Sigmoid colon (tissue), 7 donors: ENCODE measurements at places on chromosomes 6 and 20. TPM values are rescaled to one million over a fixed set of nuclear protein-coding genes. Genes with fewer than 3 reads are reported as not detected.

The CTAGE9 gene
- not detected for total RNA-seq

The ZNF335 gene
- 12.5 TPM for total RNA-seq

The GSTA2 gene
- total RNA-seq: not detected

The HEY2 gene
- 2.5 TPM for total RNA-seq

DNA sequence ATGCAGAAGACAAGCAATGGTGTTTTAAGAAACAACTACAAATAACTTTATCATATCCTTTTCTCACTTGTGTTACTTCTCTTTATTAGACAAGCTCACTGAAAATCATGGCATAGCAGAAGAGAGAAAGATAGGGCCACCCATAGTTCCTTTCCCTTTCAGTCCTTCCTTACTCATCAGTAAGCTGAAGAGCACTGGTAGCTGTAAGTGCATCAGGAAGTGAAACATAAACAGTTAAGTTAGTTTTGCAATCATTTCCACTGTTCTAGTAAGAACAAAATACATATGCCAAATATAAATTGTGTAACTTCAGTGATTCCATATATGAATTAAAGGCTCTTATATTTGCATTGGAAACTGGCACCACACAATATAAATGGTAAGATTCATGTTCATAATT is 220.1 kb downstream of the HACE1 start:
- no peak for DNase-seq

DNA sequence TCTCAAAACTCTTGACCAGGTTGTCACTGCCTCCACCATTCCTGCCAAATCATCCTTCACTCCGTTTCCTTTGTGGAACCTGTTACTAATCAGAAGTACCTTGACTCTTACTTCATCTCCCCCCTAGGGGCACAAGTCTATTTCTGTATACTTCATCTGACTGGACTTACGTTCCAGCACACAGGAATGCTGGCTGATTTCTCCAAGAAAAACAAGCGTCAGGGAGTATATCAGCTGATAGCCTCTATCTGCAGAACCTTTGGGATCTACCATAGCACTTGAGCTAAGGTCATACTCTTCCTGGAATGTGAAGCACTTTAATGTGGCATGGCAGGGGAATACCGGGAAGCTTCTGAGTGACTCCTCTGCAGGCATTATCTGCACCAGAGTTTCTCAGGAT is 178.1 kb upstream of the MOCS1 start:
- DNase-seq: no peak

DNA sequence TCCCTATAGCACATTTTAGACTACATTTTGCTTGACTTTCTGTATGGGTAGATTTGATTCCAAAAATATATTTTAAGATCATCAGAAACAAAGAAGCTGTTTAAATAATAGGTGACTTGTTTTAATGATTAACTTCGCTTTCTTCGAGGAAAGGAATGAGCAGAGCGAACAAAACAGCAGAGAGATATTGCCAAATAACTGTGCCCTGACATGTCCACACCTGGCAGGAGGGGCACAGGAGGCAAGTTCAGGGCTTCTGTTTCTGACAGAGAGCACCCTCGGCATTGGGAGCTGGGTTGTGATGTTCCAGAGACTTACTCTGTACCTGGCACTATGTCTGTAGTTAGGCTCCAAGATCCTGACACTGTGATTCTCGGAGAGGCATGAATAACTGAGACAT is 155.7 kb upstream of the SASH1 start:
- DNase-seq: no peak

The EYS gene
- total RNA-seq: not detected

The CNKSR3 gene
- 15.8 TPM for total RNA-seq

- DNase-seq: no peak
These were observed 30.8 kb upstream of the FILIP1 start for GRCh38 chr6:75524322-75524972.

- DNase-seq: no peak
These were observed 32.9 kb upstream of the RPL7L1 start for GRCh38 chr6:42846505-42846904.

DNA sequence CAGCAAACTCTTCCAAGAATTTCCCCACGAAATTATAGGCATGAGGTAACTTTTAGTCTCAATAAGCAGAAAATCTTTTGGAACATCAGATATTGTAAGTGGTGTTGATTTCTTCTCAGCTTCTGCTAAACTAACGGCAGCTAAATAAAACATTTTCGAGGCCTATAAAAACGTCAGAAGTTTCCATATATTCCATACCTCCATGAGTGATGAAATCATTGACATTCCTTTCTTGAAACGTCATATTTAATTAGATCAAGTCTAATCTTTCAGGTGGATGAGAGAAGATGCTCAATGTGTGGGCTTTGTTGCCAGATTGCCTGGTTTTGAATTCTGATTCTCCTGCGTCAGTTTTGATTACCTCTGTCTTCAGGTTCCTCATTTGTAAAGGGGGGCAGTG is 81.3 kb downstream of the CDC5L start:
- DNase-seq: no peak

GRCh38 chr20:46007671-46008070 is 1.0 kb upstream of the MMP9 start:
- DNase-seq: no peak

The SYCP2L gene
- total RNA-seq: 0.66 TPM

The EGFL8 gene
- total RNA-seq: 24.4 TPM

DNA sequence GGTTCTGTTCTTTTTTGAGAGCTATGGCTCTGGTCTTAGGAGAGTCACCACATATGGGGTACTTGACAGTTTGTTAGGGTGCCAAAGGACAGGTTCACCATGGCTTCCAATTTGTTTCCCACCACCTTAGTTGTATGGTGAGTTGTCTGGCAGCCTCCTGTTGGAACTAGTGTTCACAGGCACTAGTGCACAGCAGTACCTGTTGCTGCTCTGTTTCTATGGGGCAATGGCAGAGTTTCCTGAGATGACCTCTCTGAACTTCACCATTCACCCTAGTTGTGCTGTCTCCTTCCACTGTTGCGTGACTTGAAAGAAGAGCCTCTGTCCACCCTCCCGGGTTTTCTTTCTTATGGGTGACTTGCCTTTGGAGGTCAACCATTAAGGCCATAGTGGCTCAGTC is 129.1 kb downstream of the JARID2 start:
- DNase-seq: no peak

- DNase-seq: no peak
These were observed 34.6 kb downstream of the SOX4 start for GRCh38 chr6:21628160-21628559.

DNA sequence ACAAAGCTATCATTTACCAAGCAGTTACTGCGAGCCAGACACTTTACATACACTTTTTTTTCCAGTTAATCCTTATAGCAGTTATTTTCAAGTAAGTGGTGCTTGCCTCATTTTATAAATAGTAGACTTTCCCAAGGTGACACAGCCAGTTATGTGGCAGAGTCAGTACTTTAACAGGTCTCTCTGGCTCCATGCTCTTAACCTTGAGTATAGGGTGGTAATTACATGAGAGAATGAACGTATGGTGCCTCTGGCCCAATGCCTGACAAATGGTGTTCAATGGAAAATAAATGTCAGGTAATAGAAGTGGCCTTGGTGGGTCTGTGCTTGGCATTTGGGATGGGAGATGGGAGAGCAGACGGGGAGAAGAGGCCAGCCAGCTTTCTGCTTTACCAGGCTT is 316.3 kb downstream of the SLC35F1 start:
- DNase-seq: no peak

The CST4 gene
- not detected for total RNA-seq

DNA sequence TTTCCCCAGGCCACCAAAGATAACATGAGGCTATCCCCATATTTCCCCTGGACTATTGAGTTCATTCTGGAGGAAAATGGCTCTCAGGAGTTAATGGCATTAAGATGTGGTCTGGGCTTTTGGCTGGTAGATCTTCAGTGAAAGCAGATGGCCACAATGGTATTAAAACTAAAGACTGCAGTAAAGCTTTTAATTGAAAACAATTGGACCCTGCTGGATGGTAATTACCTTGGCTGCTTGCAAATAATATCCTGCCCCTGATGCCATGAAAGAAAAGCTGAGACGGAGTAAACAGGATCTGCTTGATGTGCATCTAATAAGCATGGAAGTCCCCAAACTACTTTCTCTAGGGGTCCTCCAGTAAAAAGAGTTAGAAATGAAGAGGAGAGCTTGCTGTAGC is 255.8 kb downstream of the QKI start:
- no peak for DNase-seq

The SLC24A3 gene
- total RNA-seq: 20.8 TPM

DNA sequence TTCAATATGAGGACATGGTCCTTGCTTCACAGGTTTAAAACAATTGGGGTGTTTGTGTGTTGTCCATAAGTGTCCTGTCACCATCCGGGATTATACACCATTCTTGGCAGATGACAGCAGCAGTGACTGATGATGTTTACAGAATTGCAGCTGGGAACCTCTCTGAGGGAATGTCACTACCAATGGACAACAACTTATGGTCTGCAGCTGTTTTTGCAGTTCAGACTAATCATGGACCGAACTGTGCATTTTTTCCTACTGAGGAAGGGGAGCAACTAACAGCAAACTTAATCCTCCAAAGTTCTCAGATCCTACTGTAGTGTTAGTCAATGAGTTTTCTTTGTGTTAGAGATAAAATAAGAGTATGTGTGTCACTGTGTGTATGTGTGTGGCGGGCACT is 26.0 kb downstream of the FAM229B start:
- DNase-seq: no peak

DNA sequence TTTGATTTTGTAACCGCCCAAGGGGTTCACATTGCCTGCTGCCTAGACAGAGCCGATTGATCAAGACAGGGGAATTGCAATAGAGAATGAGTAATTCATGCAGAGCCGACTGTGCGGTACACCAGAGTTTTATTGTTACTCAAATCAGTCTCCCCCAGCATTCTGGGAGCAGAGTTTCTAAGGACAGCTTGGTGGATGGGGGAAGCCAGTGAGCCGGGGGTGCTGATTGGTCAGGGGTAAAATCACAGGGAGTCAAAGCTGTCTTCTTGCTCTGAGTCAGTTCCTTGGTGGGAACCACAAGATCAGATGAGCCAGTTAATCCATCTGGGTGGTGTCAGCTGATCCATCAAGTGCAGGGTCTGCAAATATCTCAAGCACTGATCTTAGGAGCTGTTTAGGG is 60.0 kb upstream of the EZR start:
- no peak for DNase-seq

The BMP6 gene
- 5.3 TPM for total RNA-seq

The TMEM244 gene
- not detected for total RNA-seq

DNA sequence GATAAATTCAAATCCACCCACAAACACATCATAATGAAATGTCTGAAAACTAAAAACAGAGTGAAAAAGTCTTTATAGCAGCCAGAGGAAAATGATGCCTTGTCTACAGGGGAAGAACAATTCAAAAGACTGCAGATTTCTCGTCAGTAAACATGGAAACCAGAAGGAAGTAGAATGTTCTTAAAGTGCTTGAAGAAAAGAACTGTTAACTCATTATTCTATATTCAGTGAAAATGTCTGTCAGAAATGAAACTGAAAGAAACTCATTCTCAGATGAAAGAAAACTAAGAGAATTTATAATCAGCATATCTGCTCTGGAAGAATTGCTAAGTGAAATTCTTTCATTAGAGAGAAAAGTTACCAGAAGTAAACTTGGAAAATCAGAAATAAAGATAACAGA is 416.1 kb downstream of the TBC1D32 start:
- no peak for DNase-seq

DNA sequence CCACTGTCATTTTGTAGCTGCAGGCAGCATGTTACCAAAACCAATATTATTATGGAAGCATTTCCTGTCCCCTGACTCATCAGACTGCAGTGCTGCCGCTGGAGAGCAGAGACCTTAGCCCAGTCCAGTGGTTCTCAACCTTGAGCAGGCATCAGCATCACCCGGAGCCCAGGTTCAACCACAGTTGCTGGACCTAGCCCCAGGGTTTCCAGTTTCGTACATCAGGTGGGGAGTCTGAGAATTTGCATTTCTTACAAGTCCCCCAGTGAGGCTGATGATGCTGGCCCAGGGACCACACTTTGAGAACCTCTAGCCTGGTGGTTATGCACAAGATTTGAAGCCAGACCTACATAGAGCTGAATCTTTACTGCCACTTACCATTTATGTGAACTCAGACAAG is 47.3 kb downstream of the LY86 start:
- no peak for DNase-seq

- DNase-seq: no peak
These were observed 26.8 kb downstream of the MAPK14 start for GRCh38 chr6:36054415-36054814.

GRCh38 chr6:28875191-28875747 is 48.5 kb downstream of the TRIM27 start:
- DNase-seq: no peak

DNA sequence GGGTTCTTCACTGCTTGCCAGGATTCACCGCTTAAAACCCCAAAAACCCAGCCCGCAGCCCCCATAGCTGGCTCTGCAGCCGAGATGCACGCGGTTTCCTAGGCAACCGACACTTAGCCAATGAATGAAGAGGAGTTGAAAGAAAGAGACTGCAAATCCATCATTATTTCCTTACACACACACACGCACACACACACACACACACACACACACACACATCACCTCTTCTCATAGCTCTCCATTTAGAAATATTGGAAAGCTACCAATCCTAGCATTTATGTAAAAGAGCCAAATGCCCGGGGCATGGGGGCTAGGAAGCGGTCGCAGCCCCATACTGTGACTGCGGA is 3.4 kb upstream of the TUBB2B start:
- no peak for DNase-seq

The MEI4 gene
- not detected for total RNA-seq

DNA sequence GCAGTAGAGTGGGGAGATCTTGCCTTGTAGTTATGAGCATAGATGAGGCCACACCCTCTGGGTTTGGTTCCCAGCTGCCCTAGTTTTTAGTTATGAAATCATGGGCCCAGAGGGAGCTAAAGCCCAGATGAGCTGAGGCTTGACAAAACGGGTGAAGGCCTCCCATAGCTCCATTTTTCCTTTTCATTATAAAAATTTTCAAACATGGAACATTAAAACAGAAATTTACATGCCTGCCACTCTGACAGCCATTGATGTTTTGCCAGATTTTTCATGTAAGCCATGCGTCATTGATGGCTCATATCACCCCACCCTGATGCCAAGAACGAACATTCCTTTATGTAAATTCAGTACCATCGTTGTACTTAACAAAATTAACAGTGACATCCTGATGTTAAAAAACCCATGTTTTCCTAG is 67.9 kb downstream of the IGF2R start:
- no peak for DNase-seq

The RFX6 gene
- not detected for total RNA-seq

The HSPA1L gene
- total RNA-seq: 2.3 TPM

DNA sequence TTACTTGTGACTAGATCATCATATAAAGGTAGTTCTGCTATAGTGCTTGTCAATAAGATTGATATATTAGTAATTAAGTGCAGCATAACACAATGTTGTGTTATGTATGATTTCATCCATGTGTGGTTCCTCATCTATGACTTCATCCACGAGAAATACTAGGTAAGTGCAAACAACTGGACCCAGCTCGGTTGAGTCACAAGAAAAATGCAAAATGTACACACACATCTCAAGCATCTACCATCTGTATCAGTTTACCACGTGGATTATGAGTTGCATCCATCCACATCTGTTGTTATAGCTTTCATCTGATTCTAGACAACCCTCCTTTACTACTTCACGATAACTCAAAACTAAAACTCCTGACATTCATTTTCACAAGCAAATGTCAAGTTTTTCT is 517.0 kb upstream of the CITED2 start:
- no peak for DNase-seq

The JPH2 gene
- total RNA-seq: 116 TPM
